ENCODE measurements at places on chromosomes 12 and 14.

DNA sequence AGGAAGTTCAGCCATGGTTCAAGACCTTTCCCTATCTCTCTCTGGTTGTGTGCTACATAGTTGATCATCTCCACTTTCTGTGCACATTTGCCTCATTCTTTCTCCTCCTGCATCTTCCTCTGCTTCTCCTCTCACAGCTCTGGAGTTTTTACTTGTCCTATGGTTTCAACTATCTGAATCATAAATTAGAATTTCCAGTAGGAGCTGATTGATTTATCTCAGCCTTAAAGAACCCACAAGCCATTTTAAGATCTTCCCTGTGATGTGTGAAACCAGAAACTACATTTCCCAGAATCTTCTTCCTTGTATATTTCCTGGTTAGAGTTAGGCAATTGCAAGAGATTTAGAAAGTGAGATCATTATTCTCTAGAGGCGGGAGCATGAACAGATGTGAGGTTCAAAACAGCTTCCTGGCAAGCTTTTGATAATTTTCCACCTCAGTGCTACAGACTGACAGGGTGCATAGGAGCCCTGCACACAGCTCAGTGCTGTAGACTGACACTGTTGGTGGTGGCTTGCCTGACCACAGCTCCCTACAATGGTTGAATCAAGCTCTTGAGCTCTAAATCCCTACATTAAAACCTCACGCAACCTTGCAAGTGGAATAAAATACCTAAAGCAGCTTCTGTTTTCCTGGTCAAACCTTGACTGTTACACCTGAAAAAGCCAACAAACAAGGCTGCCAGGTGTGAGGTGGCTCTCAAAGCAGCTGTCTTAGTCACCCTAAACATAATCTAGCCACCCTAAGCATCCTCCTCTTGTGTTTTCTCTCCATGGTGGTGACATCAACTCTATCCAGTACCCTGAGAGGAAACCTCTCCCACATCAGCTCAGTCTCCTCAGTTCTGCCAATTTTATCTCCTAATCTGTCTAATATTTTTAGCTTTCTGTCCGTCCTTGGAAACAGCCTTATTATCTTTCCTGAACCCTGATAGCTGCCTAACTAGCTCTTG is 21.5 kb upstream of the IFNG start:
- DNase-seq = no peak

- no peak for DNase-seq
These were observed 24.3 kb downstream of the CALM1 start for GRCh38 chr14:90421001-90421631.

DNA sequence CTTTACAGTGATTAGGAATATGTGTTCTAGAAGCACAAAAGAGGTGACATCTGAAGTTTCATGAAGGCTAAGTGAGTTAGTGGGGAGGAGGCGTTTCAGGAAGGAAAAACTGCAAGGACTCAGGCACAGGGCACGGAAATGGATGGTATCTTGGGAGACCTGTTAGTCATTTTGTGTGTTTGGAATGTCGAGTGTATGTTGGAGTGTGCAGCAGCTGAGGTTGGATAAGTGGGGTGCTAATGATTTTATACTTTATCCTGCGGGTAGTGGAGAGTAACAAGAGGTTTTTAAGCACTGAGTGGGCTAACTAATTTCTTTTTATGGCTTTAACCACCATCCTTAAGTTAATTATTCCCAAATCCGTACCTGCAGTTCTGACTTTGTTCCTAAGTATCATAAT is 571.5 kb upstream of the FBXO33 start:
- no peak for DNase-seq

DNA sequence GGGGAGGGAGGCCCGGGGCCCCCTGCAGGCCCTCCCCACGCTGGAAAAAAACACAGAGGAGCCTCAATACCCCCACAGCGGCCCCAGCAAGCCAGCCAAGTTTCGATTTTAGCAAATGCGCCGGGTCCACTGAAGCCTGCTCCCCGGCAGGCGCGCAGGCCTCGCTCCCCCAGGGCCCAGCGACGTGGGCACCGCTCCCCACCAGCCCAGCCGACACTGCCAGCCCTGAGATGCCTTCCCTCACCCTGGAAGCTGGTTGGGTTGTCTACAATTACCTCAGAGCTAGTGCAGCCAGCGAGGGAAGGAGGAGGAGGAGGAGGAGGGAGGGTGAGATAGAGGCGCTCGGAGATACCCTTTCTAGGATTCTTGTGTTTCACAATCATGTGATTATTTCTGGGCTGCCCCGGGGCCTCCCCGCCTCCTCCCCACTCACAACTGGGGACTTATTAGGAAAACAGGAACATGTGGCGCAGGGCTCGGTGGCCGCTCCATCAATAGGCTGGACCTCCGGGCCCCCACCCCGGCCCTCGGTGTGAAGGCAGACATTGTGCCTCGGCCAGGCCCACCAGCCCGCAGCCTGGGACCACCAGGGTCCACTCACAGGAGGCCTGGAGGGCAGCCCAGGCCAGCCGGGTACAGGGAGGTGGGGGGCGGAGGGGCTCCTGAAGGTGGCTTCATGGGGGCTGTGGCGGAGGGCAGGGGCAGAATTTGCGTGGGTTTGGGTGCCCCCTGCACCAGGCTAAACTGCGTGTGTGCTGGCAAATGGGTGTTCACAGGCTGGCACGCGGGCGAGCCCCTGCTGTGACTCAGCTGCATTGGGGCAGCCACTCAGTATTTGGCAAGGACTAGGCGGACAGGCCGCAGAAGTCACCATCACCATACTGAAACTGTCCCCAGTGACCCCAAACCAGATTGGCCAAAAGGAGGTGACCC is 109.9 kb downstream of the NCOR2 start:
- peak; percentile 40 for DNase-seq

GRCh38 chr14:66979101-66979974 is 209.9 kb upstream of the GARIN2 start:
- DNase-seq = no peak

DNA sequence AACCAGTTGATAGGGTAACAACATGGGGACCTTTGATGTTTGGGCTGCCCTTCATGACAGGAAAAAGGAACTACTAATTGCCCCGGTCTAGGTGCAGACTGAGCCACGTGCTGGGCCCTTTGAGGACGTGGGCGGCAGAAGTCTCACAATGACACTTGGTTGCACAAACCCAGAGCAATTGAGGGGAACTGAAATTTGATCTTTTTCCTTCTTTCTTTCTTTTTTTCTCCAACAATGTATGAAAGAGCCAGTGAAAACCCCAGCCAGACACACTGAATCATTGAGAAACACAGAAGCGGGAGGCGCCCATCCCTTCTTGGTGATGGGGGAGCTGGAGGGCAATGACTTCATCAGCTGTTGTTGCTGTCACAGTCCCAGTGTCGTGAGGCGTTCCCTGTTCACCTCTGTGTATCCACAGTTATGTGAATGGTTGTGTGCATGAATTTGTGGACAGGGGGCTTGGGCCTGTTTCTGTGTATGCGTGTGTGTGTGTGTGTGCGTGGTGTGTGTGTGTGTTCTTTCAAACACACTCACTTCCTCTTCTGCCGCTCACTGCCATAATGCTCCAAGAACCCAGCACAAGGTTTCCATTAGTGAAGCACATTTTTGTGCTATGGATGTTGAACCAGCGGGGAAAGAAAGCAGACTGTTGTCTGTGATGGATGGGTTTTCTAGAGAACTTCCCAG is 137.5 kb upstream of the CCND2 start:
- DNase-seq = no peak

DNA sequence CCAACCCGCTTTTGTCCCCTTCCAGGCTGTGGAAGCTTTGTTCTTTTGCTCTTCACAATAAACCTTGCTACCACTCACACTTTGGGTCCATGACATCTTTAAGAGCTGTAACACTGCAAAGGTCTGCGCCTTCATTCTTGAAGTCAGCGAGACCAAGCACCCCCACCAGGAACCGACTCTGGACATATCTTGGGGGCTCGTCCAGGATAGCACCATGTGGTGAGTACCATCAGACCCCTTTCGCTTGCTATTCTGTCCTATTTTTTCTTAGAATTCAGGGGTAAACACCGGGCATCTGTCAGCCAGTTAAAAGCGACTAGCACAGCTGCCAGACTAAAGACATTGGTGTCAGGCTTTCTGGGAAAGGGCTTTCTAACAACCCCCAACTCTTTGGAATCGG is 137.6 kb upstream of the PPFIA2 start:
- no peak for DNase-seq

- DNase-seq = no peak
These were observed 115.5 kb upstream of the AEBP2 start for GRCh38 chr12:19323805-19324204.

DNA sequence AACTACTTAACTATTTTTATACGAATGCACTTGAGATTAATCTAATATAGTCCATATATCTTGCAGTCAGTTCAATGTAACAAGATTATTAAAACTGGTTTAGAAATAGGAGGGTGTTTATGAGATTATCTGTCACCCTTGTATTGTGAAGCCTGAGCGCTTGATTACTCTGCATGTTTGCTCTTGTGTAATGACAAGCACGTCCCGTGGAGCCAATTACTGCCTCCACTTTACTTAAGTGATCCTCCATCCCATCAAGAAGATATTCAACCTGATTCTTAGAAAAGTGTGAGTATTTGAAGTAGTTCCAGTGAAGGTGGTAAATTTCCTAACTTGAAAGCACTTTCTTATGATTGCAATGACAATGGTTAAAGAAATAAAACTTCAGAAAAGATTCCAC is 415.2 kb upstream of the GARIN6 start:
- no peak for DNase-seq

DNA sequence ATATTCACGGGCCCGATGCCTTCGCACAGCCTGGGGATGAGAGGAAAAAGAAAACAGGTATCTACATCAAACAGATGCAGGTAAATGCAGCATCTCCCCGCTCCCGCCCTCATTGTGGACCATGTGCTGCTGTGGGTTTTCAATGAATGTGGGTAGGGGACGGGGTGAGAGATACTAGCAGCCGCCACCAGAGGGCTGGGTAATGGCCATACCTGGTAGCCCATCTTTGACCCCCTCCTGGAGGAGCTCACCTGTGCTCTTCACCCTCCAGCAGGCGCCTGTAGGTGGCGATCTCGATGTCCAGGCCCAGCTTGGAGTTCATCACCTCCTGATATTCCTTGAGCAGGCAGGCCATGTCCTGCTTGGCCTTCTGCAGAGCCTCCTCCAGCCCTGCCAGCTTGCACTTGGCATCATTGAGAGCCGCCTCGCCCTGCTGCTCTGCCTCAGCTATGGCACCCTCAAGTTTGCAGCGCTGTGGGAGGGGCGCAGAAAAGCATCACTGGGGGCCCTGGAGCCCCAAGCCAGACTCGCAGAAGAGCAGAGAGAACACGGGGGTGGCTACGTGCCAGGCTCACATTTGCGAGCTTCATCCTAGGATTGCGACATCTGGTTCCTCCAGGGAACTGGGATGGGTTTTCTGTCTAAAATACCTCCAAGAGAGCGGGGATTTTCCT is 10.2 kb downstream of the KRT82 start:
- peak; percentile 19 for DNase-seq

GRCh38 chr14:93901813-93902212 is 25.3 kb upstream of the FAM181A start:
- no peak for DNase-seq

- no peak for DNase-seq
These were observed 77.8 kb downstream of the ANKS1B start for GRCh38 chr12:99906786-99907579.

DNA sequence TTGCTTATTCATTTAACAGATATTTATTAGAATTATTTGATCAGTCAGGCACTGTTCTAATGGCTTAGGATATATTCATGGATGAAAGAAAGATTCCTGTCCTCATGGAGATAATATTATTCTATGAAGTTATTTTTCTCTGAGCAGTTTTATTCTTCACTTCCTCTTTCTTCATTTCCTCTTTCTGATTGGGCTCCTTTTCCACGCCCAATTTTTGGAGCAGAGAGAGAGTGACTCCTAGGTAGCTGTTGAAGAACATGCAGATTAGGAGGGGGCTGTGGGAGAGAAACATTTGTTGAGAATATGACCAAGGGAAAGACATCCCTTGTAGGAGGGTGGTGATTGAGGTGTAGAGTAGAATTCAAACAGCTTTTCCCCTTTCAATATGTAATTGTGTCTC is 6.0 kb upstream of the YARS2 start:
- no peak for DNase-seq

GRCh38 chr14:102605029-102605428 is 12.6 kb downstream of the RCOR1 start:
- no peak for DNase-seq

- DNase-seq = peak; percentile 50
These were observed 112.8 kb downstream of the CHST11 start for GRCh38 chr12:104569346-104570173.
